Urothelium cell line (cell line): ENCODE measurements at places on chromosomes 7 and 10.

GRCh38 chr7:43758822-43759683 lies 573 bp downstream of the BLVRA start:
- peak; percentile 67 for DNase-seq

GRCh38 chr7:137611606-137612005 lies 235.2 kb downstream of the DGKI start:
- DNase-seq = no peak

GRCh38 chr7:111138193-111138569 lies 47.3 kb downstream of the LRRN3 start:
- no peak for DNase-seq

GRCh38 chr7:2632733-2633537 lies 1.1 kb downstream of the TTYH3 start:
- DNase-seq = peak; percentile 79

DNA sequence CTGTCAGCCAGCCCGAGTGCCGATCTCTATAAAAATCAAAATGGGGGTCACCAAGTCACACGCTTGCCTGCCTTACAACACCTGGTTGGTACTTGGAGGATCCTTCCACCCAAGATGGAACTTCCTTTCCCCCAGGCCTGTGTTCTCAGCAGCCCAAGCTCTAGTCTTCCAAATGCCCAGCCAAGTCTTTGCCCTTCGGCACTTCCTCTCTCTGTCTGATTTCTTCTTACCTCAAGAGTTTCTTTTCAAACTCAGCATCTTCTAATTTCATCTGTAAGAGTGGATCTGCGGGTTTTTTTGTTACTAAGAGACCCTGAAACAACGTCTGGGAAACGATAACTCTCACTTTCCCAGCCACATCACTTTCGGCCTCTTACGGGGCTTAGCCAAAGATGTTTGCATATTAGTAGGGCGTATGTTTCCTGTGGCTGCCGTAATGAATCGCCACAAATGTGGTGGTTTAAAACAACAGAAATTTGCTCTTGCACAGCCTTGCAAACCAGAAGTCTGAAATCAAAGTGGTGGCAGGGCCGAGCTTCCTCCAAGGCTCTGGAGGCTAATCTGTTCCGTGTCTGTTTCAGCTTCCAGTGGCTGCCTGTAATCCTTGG lies 219.9 kb downstream of the TCF7L2 start:
- no peak for DNase-seq

DNA sequence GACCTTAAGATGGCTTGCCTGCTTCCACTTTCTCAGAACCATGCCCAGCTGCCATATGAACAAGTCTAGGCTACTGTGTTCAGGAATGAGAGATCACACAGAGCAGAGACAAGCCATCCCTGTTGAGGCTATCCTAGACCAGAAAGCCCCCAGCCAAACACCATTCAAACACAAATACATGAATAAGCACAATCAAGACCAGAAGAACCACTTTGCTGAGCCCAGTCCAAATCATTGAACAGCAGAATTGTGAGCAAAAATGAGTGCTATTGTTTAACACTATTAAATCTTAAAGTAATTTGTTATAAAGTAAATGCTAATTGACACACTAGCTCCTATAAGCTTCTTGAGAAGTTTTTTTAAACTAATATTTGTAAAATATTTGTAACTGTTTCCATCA lies 79.0 kb upstream of the LYZL1 start:
- DNase-seq = no peak

GRCh38 chr10:117581961-117582360 lies 39.4 kb downstream of the EMX2 start:
- no peak for DNase-seq

DNA sequence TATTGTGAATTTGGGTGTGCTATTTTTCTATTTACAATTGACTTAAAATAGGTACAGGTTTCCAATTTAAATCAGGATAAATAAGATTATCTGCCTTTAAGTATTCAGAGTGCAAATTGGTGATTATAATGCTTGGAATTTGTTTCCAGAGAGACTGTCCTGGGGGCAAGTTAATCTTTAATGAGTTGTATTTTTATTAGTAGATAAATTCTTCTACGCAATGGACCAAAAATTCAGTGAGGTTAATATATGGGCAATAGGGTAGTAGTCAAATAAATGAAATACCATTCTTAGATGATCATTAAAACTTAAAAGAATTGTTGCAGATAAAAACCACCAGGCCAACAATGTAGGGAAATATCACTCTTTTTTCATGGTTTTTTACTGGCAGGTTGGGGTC lies 3.4 kb downstream of the BICC1 start:
- no peak for DNase-seq

- peak; percentile 77 for DNase-seq
Observed at GRCh38 chr10:16968416-16969041, 151.3 kb upstream of the RSU1 start.

DNA sequence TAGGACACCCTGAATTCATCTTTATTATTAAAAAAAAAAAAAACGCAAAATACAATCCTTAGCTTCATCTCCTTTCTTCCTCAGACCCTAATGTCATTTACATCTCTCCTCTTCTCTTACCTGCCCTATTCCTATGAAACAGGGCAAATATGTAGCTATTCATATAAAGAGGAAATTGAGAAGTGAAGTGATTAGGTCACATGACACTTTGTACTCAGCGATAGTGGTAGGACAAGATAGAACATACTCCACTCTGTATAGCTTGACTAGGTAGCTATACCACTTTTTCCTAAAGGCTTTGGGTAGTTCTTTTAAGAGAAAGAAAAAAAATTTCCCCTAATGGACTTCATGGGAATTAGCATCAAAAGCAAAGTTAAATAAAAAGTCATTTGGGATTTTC lies 6.2 kb upstream of the CELF2 start:
- no peak for DNase-seq

DNA sequence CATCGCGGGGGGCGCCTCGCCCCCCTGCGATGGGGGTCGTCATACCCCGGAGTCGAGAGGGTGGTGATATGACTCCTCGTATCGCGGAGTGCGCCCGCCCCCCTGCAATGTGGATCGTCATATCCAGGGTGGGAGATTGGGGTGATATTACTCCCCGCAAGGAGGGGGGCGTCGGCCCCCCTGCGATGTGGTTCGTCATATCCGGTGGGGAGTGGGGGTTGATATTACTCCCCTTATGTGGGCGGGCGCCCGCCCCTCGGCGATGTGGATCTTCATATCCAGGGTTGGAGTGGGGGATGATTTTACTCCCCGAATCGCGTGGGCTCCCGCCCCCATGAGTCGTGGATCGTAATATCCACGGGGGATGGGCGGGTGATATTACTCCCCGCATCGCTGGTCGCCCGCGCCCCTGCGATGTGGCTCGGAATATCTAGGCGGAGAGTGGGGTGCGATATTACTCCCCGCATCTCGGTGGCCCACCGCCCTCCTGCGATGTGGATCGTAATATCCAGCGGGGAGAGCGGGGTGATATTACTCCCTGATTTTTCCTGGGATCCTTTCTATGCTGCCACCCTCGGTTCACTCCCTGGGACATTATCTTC lies 36.9 kb downstream of the MEIG1 start:
- no peak for DNase-seq

GRCh38 chr10:5400468-5401240 lies 4.0 kb downstream of the TUBAL3 start:
- no peak for DNase-seq

- DNase-seq = no peak
Observed at GRCh38 chr10:92024700-92025099, 101.1 kb downstream of the BTAF1 start.

- no peak for DNase-seq
Observed at GRCh38 chr10:70459061-70459773, 17.7 kb upstream of the NODAL start.

DNA sequence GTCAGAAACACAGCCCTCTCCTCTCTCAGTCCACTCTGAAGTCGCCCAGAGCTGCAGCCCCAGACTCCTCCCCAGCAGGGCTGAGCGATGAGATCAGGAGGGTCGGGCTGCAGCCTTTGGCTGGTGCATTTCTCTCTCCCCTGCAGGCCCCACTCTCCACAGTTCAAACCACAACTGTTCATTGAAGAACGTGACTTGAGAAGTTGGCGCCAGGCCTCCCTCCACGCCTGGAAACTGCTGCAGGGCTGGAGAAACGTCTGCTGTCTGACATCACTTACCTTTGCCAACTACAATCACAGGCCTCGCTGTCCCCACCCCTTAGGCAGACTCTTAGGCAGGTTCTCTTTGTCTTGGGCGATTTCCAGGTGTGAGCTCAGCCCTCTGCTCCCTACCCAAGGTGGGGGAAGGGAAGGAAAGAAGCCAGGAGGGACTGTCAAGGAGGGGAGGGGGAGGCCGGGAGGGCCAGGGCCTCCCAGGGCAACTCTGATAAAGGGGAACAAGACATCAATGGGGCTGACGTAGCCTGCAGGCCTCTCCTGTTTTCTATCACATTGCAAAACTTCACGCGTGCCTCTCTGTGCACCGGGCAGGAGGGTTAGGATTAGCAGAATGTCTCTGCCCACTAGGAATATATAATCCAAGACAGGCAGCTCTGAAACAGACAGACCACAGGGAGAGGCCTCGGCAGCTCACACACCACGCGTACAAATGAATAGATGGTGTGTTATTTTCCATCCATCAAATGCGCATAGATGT lies 32.7 kb downstream of the CALML5 start:
- peak; percentile 23 for DNase-seq

- no peak for DNase-seq
Observed at GRCh38 chr7:45007106-45007505, 7.1 kb downstream of the CCM2 start.

- DNase-seq = no peak
Observed at GRCh38 chr10:96626795-96627194, 40.0 kb upstream of the TM9SF3 start.

- DNase-seq = peak; percentile 35
Observed at GRCh38 chr10:23173214-23174073, 18.7 kb upstream of the PTF1A start.

- no peak for DNase-seq
Observed at GRCh38 chr7:105610165-105610930, 29.1 kb upstream of the EFCAB10 start.

DNA sequence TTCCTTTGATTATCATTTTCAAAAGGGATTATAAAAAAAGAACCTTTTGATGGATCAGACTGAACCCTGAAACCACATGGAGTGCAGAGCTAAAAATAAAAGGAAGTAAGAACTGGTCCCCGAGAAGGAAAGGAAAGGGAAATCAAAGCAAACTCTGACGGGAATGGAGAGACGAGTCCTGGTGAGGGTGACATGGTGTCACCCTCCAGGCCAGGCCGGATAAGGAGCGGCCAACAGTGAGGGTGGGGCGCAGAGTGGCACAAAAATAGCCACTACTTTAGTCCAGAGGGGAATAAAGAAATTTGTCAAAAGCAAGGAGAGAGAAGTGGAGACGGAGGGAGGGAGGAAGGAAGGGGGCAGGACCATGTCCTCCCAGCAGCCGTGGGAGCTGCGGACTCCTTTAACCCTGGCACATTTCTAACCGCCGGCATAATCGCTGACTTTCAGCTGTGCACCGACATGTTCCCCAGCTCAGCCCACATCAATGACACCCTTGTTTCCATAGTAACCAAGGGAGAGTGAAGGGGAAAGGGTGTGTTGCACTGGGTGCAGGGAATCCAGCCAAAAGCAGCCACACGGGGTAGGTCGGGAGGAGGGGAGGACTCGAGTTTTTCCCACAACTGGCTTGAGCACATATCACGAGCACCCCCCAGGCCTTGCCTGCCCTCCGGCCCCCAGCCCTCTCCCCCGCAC lies 29.7 kb downstream of the TRIM8 start:
- peak; percentile 73 for DNase-seq

- DNase-seq = no peak
Observed at GRCh38 chr10:77049146-77049545, 588.5 kb downstream of the KCNMA1 start.

DNA sequence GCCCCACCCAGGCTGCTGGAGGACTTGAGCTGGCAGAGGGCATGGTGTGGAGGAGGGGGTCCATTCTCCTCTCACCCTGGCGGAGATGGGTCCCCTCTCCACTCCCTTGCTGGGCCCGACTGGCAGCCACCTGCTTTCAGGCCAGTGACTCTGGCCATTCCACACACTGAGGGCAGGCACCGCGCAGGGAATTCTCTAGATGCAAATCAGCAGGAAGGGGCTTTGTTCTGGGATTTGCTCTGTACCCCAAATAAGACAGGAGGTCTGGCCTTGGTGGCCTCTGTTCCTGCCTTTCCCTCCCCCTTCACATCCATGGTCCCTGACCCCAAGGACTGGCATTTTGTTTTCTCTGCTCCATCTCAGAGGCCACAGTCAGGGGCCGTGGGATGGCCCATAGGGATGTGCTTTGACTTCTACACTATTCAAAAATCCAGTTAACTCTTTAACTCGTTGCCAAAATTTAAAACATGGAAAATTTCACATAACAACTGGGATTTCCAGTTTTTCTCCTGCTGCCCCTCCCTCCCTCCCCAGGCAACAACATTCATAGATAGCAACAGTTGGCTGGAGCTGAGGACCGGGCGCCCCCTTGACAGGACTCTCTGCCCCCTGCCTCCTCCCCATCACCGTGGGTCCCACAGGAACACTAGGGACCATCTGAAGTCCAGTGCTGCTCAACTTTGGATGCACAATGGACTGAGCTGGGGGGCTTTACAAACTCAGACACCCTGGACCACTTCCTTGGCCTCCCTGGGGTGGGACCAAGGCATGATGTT lies 33.9 kb downstream of the PPIF start:
- DNase-seq = no peak

DNA sequence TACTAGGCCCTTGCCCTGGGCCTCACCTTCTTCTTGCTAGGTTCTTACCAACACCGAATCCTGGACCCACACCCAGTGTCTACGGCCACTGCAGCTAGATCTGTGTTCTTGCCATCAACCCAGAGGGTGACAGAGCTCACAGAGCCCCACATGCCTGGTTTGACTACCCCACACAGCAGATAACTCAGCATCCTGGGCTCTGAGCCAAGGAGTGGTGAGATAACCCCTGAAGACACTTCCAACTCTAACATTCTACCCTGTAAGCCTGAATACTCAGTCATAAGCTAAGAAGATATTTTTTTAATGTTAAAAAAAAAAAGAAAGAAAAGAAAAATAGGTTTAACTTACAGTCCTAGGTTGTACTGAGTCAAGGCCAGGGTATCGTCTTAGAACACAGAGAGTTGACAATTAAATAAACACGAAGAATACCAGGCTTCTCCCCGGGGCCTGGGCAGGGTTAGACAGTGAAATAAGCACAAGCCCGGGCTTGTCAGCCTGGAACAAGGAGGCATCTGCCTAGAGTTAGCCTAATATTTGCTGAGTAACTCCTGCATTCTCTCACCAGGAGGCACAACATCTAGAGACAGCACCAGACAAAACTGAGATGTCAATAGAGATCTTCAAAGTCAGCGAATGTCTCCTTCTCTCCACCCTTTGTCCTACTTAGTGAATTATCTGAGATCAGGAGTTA lies 556.5 kb upstream of the LRRN3 start:
- DNase-seq = peak; percentile 27
